Fibroblast of skin of back (primary cell): ENCODE measurements at places on chromosomes 6 and 20.

DNA sequence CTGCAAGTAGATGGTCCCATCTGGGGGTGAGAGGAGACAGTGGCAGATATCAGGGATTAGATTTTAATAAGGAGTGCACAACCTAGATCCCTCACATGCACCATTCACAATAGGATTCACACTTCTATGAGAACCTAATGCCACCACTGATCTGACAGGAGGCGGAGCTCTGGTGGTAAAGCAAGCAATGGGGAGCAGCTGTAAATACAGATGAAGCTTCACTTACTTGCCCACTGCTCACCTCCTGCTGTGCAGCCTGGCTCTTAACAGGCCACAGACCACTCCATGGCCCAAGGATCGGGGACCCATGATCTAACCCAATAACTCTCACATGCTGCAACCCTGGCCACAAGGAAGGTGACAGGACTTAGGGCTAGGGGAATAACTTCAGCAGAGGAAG is 75.4 kb downstream of the ZNF133 start:
- DNase-seq: no peak

DNA sequence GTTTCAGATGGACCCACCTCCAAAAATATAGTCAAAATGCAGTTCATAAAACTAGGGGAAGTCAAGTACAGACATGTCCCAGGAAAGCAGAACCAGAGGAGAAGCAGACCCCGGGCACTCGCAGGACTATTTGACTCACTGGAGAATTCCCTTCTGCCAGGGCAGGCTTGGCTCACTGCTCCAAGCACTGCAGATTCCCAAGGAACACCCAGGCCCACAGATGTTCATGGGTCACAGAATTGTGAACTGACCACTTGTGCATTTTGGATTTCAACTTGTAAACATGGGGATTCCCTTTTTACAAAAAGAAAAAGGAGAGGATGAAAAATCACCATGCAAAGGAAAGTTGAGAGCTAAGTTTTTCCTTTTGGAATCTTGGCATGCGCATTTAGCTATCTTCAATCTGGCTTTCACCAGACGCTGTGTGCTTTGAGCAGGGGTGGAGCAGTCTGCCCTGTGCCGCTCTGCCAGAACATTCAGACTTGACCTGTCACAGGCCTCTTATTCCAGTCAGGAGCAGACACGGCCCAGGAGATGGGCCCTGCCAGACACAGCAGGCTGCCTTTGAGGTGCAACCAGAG is 237.5 kb upstream of the TAB2 start:
- peak; percentile 39 for DNase-seq

DNA sequence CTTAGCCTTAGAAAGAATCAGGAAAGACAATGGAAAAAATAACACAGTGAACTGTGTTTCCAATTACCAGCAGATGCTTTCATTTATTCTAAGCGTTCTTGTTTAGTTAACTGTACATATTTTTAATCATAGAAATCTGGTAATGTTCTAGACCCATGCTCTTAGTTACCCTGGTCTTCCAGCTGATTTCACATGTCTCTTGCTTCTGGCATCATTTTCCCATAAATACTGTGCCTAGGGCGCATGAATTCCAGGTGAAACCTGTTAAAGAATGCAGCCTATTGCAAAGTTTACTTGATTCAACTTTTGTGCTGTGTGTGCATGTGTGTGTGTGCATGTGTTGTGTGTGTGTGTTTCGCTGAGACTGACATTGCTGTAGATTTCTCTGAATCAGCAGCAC is 178.6 kb downstream of the PDE7B start:
- DNase-seq: peak; percentile 48

- DNase-seq: peak; percentile 15
These were observed 828 bp downstream of the ADGRB3 start for GRCh38 chr6:68635706-68636513.

DNA sequence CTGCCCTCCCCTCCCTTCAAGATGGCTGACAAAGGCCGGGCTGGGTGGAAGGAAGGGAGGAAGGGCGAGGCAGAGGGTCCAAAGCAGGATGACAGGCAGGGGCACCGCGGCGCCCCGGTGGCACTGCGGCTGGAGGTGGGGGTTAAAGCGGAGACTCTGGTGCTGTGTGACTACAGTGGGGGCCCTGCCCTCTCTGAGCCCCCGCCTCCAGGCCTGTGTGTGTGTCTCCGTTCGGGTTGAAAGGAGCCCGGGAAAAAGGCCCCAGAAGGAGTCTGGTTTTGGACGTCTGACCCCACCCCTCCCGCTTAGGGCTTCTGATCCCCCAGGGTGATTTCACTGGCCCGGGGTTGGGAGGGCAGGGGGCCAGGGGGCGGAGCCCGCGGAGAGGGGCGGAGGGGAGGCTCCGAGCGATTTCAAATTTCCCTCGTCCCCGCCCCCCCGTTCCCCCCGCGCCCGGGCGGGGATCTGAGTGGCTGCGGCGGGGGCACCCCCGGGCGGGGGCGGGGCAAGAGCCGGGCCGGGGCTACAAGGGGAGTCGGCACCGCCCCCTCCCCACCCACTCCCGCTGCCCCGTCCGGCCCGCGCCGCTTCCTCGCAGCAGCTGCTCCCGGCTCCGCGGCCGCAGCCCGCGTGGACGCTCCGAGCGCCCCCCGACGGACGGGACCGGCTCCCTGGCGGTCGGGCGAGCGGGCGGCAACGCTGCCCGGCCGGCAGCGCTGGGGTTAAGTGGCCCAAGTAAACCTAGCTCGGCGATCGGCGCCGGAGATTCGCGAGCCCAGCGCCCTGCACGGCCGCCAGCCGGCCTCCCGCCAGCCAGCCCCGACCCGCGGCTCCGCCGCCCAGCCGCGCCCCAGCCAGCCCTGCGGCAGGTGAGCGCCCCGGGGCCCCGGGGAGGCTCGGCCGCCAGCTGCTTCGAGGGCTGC is at the start of gene DNMT3B:
DNMT3B (plus strand) TSS at position 555 of the 923 bp plus-strand sequence. CDS start 17,939 bp downstream, outside the sequence.
- peak; percentile 84 for DNase-seq

GRCh38 chr6:160520043-160520904 is 143.8 kb downstream of the LPA start:
- DNase-seq: peak; percentile 65

DNA sequence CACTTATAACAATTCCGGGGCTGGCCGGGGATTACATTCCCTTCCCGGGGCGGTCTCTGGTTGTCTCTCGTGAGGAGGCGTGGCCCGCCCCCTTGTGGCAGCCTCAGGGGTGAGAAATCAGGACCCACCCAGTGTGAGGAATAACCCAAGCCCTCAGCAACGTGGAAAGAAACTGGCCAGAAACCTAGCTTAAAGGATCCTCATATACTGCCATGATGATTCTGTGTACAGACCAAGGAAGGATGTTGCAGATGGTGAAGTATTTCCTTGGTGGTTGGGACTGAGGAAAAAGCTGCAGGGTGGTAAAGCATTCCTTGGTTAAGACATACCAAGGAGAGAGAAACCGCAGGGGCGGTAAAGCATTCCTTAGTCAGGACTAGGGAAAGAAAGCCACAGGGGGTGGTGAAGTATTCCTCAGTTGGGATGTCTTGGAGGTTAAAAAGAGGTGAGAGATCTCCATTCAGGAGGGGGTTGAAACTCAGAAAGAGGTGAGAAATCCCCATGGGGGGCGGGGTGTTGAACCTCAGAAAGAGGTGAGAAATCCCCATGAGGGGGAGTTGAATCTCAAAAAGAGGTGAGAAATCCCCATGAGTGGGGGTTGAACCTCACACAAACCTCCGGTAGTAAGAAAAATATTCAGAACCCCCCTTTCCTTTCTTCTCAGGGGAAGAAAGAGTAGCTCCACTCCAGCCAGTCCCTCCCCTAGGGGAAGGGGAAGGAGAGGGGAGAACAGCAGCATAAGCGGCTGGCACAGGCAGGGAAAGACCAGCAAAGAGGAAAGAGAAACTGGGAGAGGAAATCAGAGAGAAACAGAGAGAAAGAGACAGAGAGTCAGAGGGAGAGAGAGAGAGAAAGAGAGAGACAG is 238.1 kb downstream of the RNGTT start:
- peak; percentile 96 for DNase-seq

- DNase-seq: peak; percentile 16
These were observed 10.7 kb upstream of the STMND1 start for GRCh38 chr6:17091122-17091521.

- peak; percentile 43 for DNase-seq
These were observed 260.7 kb upstream of the ECI2 start for GRCh38 chr6:4396044-4396443.

GRCh38 chr6:156821707-156822106 is 44.5 kb downstream of the ARID1B start:
- DNase-seq: no peak

DNA sequence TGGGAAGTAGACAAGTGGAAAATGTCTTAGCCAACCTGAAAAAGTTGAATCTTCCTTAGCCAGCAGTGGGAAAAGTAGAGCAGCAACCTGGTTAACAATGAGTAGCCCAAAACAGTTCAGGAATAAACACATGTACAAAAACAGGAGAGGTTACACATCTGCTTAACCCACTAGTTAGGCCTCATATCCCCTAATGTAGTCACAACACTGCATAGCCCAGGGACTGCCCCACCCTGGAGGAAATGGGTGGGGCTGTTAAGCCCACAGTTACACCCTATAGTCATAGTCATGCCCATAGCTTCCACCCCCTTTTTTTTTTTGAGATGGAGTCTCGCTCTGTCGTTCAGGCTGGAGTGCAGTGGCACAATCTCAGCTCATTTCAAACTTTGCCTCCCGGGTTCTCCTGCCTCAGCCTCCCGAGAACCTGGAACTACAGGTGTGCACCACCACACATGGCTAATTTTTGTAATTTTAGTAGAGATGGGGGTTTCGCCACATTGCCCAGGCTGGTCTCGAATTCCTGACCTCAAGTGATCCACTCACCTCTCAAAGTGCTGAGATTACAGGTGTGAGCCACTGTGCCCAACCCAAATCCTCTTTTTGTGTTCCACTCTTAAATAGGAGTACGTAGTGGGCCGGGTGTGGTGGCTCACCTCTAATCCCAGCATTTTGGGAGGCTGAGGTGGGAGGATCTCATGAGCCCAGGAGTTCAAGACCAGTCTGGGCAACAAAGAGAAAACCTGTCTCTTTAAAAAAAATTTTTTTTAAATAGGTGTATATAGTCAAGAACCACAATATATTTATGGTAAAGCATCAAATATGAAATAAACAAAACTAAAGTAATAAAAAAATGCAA is 24.5 kb downstream of the ILRUN start:
- DNase-seq: peak; percentile 79

DNA sequence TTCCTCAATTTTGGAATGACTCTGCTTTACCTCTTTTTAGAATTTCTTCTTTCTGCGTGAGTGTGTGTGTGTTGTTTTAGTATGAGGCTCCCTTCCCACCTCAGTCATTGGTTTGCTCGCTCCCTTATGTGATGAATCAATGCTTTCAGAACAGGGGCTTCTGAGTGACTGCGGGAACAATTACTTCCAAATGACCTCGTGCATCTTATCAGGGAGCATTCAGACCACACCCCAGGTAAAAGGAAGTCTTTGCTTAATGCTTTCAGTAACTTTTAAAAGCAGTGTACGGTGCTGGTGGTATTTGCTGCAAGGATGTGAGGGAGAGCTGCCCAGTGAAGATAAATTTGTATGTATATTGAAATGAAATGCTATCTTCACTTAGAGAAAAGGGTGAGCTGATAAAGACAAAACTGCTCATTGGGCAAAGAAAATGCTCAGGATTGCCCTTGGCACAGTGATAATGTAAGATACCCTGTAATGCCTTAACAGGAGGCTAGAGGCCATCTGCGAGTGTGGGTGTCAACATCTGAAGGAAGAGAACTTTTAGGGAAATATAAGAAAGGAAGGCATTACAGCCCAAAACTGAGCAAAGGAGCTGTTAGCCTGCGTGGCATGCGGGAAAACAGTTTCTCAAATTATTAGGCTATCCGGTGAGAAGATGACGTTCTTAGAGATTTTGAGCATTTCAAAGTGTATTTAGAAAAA is at the start of gene MLIP:
MLIP (plus strand) TSS at position 103 of the 705 bp plus-strand sequence; CDS start at position 140, 37 bp downstream.
- no peak for DNase-seq

- peak; percentile 25 for DNase-seq
These were observed 41.1 kb upstream of the OSTM1 start for GRCh38 chr6:108115598-108116058.

GRCh38 chr6:32127409-32127716 is 683 bp downstream of the ATF6B start:
- no peak for DNase-seq

GRCh38 chr6:42366011-42366705 is 85.6 kb downstream of the TRERF1 start:
- no peak for DNase-seq

DNA sequence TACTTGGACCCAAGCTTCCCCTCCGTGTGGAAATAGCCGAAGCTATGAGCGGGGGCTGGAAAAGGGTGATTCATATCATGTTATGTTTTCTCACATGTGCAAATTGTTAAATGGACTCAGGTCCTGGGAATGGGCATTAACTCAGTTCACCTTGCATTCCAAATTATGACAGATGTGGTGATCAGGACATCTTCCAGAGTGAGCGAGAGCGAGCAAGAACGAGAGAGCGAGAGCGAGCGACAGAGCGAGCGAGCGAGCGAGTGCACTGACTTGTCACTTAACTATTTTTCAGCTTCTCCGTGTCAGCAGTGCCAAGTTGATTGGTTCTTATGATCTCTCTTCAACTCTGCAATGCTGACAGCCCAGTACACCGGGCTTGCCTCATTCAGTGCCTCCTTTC is 437.4 kb upstream of the NRSN1 start:
- no peak for DNase-seq

GRCh38 chr6:34912715-34913464 is 23.8 kb downstream of the ANKS1A start:
- peak; percentile 62 for DNase-seq

GRCh38 chr20:60361761-60362395 is 403.7 kb downstream of the CDH26 start:
- no peak for DNase-seq

DNA sequence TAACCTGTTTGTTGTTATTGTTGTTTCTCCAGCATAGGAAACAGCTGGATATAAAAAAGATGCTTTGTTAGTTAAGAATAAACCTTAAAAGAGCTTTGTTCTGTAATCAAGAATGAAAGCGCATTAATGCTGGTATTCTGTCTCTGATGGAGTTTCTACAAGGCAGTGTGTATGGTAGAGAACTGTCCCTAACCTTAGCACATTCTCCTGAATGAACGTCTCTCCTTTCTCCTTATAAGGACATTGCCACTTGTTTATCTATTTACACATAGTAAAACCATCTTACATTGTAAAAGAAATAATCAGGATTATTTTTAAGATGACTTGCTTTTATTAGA is 33.8 kb upstream of the LCA5 start:
- DNase-seq: no peak

DNA sequence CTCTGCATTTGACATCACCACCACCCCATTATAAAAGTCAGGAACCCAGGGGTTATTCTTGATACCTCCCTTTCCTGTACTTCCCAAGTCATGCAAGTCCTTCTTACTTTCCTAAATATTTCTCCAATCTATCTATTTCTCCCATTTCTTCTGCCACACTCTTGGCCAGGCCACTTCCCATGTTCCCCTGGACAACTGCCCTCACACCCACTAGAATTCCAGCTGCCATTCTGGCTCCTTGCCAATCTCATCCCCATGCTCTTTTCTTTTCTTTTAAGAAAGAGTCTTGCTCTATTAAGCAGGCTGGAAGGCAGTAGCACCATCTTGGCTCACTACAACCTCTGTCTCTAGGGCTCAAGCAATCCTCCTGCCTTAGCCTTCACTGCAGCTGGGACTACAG is 15.2 kb downstream of the DEFB132 start:
- DNase-seq: no peak

DNA sequence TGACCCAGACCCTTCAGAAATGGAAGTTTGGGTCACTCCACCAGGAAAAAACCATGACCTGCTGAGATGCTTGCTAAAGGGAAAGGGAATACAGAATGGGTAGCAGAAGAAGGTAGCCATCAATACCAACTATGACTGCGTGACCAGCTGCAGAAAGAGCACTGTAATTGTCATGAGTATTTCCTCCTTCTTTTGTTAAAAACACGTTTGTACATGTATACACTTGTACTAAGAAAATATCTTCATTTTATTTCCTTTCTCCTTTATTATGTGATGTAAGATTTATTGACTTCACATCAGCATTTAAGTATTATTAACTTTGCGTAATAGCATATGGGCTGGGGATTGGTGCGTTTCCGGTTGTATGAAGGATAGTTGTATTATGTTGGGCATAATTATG is 12.6 kb upstream of the MUC21 start:
- no peak for DNase-seq
